NCI-H1092 (cell line): ENCODE measurements at places on chromosomes 4 and X.

GRCh38 chr4:2672700-2673099 is 83.4 kb downstream of the TNIP2 start:
- DNase-seq: no peak

DNA sequence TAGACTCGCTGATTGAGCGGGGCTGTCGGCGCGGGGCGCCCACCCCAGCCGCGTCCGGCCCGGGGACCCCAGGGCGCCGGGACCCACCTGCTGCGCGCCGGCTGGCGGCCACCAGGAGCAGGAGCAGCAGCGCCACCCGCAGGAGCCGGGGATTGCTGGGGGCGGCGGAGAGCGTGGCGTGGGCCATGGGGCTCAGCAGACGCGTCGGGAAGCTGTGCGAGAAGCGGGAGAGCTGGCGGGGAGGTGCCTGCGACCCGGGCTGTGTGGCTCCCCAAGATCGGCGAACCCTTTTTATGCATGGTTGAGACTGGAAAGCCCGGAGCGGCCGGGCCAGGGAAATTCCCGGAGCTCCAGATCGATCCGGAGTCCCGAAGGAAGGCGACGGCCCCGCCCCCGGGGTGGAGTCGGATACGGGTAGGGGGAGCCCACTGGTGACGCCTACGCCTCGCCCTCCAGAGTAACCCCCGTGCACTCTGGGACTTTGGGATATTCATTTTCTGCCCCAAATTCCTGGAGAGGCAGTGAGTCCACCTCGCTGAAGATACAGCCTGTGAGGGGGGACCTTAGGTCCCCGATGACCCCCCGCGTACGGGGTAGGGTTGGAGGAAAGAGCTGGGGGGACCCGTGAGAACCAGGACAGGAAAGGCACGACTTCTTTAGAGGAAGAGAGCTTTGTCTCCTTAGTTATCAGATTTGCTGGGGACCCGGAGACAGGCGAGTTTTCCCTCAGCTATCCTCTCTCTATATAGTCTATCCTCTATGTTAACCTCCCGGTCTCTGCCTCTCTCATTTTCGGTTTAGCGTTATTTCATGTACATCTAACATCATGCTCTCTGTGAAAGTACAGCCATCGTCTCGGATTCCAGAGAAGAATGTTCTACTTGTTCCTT is at the start of gene CXCL3:
TSS of gene CXCL3 (minus strand) at position 265 of the 890 bp plus-strand sequence. CDS start at position 187, 78 bp downstream.
- DNase-seq: no peak

DNA sequence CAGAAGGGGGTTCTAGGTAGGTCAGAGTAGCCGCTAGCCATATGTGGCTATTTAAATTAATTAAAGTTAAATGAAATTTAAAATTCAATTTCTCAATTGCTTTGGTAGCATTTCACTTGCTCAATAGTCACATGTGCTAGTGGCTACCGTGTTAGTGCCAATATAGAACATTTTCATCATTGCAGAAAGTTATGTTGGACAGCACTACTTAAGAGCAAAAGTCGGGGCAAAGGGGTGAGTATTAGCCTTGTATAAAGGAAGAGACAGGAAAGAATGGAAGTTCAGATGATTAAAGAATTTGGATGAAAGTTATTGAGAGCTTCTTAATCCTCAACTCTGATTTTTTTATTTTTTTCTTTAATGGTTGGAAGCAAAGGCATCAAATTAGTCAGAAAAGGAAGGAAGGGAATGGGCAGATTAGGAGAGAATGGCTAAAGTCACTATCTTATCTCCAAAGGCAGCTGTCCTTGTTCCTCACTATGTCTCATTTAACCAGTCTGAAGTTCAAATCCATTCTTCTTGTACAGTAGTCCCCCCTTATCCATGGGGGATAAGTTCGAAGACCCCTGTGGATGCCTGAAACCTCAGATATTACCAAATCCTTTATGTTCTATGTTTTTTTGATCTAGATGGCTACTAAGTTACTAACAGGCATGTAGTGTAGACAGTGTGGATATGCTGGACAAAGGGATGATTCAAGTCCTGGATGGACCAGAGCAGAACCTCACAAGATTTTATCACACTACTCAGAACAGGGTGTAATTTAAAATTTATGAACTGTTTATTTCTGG is 22.9 kb downstream of the OCIAD1 start:
- no peak for DNase-seq

DNA sequence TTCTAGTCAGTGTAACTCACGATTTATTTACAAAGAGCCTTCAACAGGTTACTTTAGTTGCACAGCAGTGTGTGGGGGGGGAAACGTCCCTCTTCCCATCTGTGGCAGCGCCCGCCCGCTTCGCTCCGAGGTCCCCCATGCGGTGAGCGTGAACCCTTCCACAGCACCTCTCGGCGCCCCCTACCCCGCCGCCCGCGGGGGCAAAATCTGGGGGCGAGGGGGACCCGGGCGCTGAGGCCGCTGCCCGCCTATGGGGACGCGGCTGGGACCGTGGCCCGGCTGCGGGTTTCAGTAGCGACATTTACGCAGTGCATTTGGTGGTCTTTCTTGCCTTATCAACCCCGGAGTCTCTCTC is 6.4 kb downstream of the NKX6-1 start:
- no peak for DNase-seq

- no peak for DNase-seq
Measured at GRCh38 chr4:147418226-147418625, 62.7 kb upstream of the EDNRA start.

DNA sequence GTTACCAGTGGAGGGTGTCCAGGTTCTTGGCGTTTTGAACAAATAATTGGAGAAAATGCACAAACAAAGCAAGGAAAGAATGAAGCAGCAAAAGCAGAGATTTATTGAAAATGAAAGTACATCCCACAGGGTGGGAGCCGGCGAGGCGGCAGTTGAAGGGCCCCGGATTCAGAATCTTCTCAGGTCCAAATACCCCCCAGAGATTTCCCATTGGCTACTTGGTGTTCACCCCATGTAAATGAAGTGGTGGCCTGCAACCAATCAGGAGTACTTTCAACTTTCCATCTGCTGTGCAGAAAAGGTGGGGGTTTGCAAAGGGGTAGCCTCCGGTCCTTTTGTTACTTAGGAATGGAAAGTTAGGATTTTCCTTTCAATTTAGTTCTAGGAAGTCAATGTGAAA is 1447.0 kb downstream of the C4orf33 start:
- DNase-seq: no peak

DNA sequence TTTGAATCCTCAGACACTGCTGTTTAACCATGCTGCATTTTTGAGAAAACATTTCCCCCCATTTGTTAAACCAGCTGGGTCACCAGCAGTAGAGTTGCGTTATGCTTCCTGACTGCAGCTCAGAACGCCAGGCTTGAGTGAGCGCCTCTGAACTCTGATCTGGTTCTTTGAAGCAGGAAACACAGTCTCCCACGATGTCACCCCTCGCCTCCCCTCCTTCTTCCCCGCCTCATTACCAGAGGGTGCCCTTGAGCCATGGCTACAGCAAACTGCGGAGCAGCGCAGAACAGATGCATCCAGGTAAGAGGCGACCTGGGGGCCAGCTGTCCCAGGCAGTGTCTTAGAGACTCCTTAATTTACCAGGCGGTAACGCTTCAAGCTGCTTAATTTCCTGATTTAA is 78.4 kb downstream of the REPS2 start:
- no peak for DNase-seq

DNA sequence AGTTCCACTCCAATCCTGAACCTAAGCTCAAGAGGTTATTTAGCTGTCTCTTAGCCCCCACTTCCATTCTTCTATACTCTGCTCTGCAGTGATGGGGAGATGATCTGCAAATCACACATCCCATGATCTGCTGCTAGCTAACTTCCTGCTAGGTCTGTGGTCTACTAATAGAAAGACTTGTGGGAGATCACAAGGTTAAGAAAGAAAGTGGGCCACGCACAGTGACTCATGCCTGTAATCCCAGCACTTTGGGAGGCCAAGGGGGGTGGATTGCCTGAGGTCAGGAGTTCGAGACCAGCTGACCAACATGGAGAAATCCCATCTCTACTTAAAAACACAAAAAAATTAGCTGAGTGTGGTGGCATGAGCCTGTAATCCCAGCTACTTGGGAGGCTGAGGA is 471.1 kb upstream of the NWD2 start:
- no peak for DNase-seq

- DNase-seq: no peak
Measured at GRCh38 chr4:87144356-87144755, 76.1 kb downstream of the KLHL8 start.

DNA sequence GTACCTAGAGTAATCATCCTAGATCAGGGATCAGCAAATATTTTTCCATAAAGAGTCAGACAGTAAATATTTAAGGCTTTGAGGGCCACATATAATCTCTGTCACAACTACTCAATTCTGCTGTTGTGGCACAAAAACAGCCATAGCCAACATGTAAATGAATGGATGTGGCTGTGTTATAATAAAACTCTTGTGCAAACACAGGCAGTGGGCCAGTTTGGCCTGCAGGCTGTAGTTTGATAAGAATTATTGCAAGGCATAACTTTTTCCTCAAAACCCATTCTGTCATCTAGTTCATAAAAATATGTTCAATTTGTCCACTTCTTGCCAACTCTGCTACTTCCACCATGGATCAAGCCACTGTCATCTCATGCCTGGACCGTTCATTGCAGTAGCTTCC is 39.4 kb upstream of the SHROOM4 start:
- DNase-seq: no peak

- DNase-seq: peak; percentile 48
Measured at GRCh38 chrX:104113222-104113965, 1.1 kb downstream of the ZCCHC18 start.

DNA sequence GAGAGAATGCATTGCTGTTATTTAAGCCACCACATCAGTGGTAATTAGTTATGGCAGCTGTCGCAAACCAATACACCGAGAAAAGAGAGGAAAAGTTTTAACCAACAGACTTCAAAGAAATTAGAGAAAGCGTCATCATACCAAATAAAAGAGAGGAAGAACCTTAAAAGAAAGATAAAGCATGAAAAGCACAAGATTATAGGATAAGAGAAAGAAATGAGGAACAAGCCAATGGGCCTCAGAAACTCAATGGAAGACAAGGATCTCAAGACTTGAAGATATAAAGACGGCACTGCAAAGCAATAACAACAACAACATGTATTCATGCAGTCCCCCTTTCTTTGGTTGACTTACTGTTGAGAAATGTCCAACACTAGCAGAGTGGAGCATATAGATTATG is 22.8 kb upstream of the ASMTL start:
- DNase-seq: no peak

DNA sequence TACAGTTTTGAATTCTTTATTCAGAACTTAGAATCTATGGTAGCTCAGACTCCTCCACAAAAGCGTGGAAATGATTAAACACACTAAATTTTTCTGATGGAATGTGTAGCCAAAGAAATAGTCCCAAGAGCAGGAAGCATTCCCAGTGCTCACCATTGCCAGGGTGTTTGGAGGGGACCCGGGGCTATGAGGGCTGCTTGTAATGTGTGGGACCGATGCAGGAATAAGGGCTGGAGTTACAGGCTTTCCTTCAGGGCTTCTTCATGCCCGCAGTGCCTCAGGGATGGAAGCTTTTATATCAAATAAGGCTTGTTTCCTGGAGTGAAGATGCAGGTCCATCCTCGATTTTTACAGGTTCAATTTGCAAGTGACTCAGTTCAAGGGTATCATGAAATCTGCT is 25.8 kb downstream of the WWC2 start:
- DNase-seq: no peak

DNA sequence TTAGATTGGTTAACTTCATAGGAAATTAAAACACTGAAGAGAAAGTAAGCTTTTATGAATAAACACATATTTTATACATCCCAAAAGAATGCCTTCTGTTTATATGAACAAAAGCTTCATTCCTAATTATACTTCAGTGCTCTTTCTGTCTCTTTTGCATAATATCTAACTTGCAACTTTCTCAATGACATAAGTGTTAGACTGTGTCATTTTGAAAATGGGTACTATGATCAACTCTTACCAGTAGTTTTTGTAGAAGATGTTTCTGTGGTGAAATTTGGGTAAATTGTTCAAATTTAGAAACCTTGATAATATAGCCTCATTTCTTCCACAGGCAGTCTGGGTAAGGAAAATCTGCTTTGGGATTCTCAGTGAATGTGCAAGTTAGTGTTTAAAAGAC is 991.4 kb downstream of the CCSER1 start:
- DNase-seq: no peak

GRCh38 chr4:143199503-143199902 is 14.8 kb downstream of the USP38 start:
- DNase-seq: no peak

DNA sequence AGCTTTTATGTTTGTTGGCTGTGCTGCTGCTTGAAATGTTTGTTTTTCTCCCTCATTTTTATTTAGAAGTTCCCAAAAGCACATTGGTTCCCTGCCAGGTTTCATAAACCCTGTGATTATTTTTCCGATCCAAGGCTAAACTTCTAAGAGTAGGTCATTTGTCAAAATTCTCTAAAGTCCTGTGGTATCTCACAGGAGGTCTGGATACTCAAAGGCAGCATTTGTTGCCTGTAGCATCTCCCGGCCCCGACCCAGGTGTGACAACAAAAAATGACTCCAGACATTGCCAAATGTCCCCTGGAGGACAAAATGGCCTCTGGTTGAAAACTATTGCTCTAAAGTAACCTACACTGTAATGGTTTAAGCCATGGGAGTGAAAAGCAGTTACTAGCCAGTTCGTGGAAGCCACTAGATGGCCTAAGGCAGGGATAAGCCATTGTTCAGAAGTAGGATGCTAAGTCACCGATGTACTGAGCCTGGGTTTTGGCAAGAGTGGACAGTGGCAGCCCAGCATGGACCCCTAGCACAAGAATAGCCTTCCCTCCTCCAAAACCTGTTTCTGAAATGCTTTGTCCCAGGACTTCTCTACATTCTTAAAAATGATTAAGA is 256.1 kb downstream of the THOC2 start:
- no peak for DNase-seq

GRCh38 chrX:43677993-43678392 is 21.9 kb downstream of the MAOA start:
- no peak for DNase-seq

DNA sequence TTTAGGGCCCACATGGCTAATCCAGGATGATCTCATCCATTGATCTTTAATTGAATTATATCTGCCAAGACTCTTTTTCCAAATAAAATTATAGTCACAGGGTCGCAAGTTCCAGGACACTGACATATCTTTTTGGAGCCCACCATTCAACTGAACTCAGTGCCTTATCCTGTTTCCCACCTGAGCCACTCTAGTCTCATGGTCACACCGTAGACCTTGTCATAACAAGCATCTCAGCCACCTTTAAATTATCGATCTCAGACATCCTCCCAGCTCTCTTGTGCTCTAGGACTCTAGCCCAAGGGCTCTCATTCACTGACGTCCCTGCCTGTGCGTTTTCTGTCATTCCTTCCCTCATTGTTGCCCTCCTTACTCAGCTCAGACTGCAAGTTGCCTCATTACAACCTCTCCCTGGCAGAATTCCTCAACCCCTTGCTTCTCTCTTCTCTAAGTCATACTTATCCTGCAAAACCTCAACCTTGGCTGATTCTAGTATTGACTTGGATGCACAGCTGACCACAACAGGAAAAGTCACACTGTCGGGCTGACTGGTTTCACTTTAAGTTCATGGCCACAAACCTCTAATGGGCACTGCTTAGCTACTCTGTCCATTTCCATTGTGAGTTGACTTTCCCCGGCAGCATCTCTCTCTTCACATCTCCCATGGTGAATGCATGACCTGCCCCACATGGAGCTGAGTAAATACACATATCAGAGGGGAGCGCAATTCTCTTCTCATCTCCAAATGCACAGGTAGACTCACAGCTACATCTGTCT is 91.0 kb upstream of the TRIM2 start:
- DNase-seq: no peak
